ENCODE measurements at places on chromosomes 5 and 9.

DNA sequence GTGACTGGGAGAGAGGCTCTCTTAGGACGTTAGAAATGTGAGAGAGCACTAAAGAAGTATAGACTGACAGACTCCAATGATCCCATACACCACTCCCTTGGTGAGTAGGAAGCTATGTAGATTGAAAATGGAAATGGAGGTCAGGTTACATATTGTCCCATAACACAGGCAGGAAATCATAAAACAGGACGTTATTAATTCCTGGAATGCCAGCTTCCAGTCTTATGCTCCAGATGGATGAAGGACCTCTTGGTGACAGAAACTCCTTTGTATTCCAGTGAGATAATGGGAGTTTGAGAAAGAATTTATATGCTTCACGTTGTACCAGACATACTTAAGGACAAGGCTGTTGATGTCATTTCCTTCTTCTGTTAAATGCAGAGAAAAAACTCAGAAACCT is 338.2 kb upstream of the ITGA1 start:
- no peak for DNase-seq

DNA sequence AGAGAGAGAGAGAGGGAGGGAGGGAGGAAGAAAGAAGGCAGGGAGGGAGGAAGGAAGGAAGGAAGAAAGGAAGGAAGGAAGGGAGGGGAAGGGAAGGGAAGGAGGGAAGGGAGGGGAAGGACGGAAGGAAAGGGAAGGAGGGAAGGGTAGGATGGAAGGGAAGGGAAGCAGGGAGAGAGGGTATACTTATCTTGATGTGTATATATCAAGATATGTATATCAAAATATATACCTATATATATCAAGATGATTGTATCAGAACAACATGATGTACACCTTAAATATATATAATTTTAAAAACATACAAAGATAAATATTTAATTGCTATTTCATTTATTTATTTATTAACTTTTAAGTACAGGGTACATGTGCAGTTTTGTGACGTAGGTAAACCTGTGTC is 96.8 kb upstream of the ADAMTS16 start:
- no peak for DNase-seq

DNA sequence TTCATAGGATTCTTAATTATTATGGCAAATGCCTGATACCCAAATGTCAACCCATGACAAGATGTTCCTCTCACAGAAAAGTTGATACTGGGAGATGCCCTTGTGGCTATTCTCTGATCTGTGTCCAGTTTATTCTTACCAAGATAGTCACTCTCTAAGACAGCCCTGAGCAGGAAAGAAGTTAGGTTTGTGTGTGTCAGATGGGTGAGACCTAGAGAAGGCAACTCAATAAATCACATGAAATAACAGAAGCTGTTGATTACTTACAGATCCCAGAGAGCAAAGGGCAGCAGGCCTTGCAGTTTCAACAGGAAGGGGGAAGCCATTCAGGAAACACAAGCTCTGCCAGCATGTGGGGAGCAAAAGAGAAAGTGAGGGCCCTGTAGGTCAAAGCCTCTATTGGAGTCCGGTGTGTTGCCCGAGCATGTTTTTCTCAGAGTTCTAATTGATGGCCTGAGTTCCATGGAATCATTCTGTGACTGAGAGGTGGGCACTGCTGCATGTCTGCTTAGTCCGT is 1193.7 kb upstream of the CDH18 start:
- DNase-seq = no peak

GRCh38 chr5:110386782-110387181 is 339.7 kb downstream of the TMEM232 start:
- no peak for DNase-seq

DNA sequence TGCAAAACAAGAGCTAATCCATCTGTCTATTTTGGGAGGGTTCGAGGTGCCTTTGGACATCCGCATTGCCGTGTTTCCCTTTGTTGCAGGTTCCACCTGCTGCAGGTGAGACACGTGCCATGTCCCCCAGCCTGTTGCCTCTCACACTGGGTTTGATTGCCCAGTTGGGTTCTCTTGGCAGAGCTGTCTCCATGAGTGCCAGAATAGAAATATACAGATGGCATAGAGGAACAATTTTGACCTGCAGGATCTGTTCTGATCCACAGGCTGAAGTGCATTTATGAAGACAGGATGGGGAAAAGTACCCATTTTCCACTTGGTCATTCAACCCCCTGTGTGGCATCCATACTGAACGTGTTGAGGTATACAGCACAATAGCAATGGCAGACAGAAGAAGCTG is 178.1 kb downstream of the SGCD start:
- DNase-seq = no peak

- peak; percentile 79 for DNase-seq
Observed at GRCh38 chr5:74257645-74258313, 382.7 kb downstream of the ENC1 start.

DNA sequence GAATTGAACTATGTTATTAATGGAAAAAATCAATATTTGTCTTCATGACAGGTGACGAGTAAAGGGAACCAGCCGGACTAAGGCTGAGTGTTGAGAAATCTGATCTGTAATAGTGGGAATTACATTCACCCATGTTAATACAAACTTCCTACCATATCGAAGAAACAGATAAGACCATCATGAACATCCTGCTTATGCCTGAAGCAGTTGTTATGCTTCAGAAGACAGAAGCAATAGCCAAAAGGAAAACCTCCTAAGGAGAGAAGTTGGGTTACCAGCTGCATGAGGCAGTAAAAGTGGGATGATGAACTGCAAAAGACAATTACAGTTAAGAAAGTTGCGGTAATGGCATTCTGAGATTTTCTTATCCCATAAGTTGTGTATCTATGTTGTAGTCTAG is 281.5 kb downstream of the GABRB2 start:
- no peak for DNase-seq

- DNase-seq = no peak
Observed at GRCh38 chr9:79829566-79830302, 258.0 kb downstream of the TLE4 start.

- no peak for DNase-seq
Observed at GRCh38 chr5:64680289-64680688, 10.0 kb upstream of the SHISAL2B start.

- DNase-seq = no peak
Observed at GRCh38 chr9:114240216-114240615, 82.7 kb upstream of the ORM1 start.

- no peak for DNase-seq
Observed at GRCh38 chr9:120931231-120932085, 4.9 kb upstream of the TRAF1 start.

- no peak for DNase-seq
Observed at GRCh38 chr9:94017939-94018531, 62.9 kb upstream of the BARX1 start.

DNA sequence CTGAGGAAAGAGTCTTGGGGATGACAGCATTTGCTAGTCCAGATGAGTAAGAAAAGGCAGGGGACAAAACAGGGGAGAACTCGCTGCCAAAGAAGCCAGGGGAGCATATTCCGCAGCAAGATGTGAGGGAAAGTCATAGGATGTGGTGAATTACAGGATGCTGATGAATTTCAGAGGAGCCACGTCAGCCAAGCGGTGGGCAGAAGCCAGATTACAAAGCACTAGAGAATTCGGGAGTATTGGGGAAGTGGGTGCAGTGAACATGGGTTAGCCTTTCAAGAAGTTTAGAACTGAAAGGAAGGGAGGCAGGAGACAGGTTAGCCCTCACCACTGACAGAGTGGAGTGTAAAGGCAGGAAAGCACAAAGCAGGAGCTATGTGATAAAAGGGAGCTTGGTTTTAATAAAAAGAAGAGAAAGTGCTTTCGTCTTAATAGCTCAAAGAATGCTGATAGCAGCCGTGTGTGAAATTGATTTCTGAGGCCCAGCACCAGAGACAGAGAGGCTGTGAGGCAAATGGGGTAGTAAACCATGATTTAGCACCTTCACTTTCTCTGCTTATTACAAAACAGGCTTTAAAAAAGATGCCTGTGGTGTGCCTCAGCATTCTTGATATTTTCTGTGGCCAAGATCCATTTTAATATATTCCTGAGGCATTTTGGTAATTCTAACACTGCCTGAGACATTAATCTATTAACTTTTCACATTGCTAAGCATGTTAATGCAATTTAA is 16.9 kb downstream of the ADAMTSL1 start:
- DNase-seq = peak; percentile 52

DNA sequence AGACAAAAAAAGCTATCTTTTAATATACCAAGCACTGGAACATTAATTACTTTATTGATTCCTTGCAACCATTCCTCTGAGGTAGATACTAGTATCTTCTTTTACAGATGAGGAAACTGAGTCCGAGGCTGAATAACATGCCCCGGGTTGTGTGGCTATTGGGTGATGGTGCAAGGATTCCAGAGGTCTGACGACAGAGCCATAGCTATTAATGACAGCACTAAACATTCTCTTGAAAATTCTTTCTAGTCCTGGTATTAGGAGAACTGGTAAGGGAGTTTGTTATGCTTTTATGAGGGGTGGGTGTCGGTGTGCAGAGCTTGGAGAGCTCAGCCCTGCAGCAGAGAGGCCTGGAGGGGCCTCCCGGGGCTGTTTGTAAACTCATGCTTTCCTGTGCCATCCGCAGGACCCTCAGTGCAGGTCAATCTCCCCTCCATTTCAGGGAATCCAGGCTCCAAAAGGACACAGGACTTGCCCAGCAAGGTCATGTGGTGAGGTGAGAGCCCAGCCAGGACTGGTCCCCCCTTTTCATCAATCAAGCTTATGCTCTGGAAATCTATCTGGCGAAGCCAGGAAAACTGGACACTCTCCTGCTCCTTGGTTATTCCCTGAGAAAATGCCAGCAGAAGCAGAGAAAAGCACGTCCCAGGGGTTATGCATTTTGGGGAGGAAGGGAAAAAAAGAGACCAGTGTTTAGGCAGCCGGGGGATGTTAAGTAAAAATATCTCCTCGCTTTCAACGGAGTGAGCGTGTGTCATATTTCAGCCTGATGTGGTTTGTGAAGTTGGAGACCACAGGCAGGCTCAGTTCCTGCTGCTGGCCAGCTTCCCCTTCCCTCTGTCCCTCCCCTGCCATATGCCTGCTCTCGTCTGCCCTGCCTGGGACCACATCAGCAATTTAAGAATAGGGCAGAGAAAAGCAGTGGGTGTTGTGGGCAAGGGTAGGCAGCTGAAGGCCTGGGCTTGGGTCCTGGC is 3.7 kb downstream of the GSN start:
- peak; percentile 51 for DNase-seq

- no peak for DNase-seq
Observed at GRCh38 chr9:7341571-7341970, 458.0 kb downstream of the DMAC1 start.

GRCh38 chr9:127118597-127119319 is 3.7 kb downstream of the ANGPTL2 start:
- no peak for DNase-seq

DNA sequence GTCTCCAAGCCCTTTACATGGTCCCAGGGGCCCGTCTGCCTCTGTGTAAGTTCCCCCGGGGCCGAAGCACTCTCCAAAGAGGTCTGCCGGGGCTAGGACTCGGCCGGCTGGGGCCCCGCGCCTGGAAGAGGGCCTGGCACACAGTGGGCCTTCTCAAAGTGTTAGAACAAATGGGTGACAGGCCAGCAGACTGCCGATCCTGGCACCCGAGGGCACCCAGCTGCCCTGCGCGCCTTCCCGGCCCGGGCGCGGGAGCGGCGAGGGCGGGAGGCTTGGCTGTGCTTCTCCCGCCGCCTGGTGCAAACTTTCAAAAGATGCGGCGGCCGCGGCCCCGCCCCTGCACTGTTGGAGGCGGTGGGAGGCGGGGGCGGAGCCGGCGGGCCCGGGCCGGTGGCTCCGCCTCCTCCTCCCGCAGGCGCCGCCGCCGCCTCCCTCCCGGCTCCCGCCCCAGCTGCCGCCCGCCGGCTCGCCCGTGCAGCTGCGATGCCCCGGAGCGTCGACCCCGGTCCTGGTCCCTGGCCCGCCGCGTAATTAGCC is at the start of gene NEURL1B:
NEURL1B (plus strand) TSS at position 442 of the 537 bp plus-strand sequence. CDS start 144 bp downstream, outside the sequence.
- peak; percentile 86 for DNase-seq

DNA sequence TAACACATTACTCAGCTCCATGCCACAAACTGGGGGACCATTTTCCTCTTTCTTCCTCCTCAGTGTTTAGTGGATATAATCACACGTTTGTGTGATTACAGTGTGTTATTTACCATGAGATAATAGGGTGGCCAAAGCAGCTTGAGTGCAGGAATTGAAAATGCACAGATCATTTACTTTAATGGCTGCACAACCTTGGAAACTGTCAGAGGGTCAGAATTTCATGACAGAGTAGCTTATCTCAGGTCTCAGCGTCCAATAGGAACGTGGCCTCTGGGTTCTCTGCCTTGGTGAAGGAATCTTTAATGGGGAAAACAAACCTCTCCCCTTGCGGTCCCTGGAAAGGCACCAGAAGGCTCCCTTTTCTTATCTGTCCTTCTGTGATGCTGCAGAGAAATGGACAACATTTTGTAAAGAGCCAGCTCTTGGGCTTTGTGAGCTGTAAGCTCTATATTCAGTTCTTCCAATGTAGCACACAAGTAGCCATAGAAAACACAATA is 87.4 kb upstream of the CD180 start:
- DNase-seq = no peak

DNA sequence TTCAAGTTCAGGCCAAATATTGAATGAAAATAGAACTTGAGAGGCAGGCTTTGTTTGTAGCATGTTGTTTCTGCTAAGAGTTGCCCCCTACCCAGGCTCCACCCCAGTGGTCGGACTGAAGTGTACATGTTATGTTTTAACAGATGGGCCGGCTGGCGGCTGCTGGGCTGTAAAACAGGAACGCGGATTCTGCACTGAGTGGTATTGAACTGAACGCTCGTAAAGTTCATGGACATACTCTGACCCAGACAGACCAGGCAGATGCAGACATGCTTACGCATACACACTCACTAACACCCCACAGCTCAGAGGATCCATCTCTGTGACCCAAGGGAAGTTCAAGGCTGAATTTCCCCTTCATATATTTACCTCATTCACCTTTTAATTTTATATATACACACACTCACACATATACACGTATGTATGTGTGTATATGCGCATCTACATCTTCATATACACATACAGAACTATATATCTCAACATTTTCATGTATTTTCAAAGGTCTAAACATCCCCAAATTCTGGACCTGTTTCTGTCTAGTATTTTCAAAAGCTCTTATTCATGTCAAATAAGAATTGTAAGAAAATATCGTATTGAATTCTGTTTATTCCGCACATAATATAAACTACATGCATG is 1.4 kb downstream of the MARCHF3 start:
- DNase-seq = no peak

GRCh38 chr5:81302596-81302995 is 1.2 kb downstream of the ZCCHC9 start:
- DNase-seq = no peak

DNA sequence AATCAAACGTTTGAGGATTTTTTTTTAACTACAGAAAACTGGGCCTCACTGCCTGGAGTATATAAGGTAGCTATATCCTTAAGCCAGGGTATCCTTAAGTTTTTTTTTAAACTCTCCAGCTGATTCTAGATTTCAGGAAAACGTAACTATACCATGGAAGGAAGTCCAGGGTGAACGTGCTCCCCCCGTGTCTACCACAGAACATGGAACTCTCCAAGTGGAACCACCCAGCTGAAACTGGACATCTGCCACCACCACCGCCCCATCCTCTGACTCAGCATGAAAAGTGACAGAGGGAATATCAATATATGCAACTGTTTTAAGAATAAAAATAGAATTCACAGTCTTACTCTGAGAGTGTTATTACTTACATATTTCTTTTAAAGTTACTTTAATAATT is 61.3 kb downstream of the DROSHA start:
- DNase-seq = peak; percentile 69
